ENCODE measurements at places on chromosomes 1 and 21. TPM values are rescaled to one million over a fixed set of nuclear protein-coding genes. Genes with fewer than 3 reads are reported as not detected.

DNA sequence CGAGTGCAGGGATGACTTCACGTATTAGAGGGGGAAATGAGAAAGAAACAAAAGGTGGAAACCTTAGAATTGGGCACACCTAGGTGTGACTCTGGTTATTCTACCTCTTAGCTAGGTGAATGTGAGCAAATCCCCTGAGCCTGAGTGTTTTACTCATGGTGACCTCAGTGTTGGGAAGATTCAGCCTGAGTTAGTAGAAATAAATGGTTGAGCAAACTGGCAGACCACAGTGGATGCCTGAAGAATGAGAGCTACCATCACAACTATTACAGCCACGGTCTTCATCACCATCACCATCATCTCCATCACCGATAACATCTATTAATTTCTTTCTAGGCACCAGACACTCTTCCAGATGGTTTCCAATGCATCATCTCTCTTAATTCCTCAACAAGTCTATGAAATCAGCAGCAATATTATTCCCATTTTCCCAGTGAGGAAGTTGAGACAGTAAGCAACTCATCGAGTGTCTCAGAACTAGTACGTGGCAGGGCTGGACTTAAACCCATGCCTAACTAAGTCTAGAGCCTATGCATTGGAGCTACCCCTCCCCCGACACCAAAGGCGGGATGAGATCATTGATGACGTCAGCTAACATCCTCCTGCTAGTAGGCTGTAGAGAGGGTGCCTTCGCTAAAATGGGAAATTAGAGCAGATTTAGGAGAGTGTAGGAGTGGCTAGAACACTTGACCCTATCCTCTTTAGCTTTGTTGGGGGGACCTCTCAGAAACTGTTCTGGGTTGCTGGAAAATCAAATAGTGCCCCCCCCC lies 7.9 kb upstream of the KAZN start:
- peaks cover 17% of the 10 kb centered on the region for H3K27me3 ChIP-seq
- H3K4me3 ChIP-seq, result no peak overlapping the region
- no peak for DNase-seq
- H3K27ac ChIP-seq, result no peak overlapping the region
- H3K4me1 ChIP-seq, result no peaks in the 10 kb centered on the region

- peaks cover 22% of the 10 kb centered on the region for H3K36me3 ChIP-seq
- no peak for DNase-seq
- H3K4me1 ChIP-seq, result peaks cover 48% of the 10 kb centered on the region
- H3K27me3 ChIP-seq, result no peaks in the 10 kb centered on the region
These were observed 1.1 kb downstream of the CHML start for GRCh38 chr1:241638909-241639622.

ELOVL1 gene
- total RNA-seq, result 58.4 TPM

GRCh38 chr21:38337793-38338192 lies 81.0 kb downstream of the KCNJ15 start:
- H3K27ac ChIP-seq, result no peak overlapping the region
- no peaks in the 10 kb centered on the region for H3K4me1 ChIP-seq
- H3K27me3 ChIP-seq, result no peaks in the 10 kb centered on the region
- H3K36me3 ChIP-seq, result no peaks in the 10 kb centered on the region
- no peak overlapping the region for H3K4me3 ChIP-seq

GRCh38 chr1:221720545-221720944 lies 21.3 kb downstream of the DUSP10 start:
- peaks cover 52% of the 10 kb centered on the region for H3K4me1 ChIP-seq
- no peak for DNase-seq
- H3K27ac ChIP-seq, result no peak overlapping the region
- H3K27me3 ChIP-seq, result peaks cover 6% of the 10 kb centered on the region
- peaks cover 38% of the 10 kb centered on the region for H3K36me3 ChIP-seq
- H3K4me3 ChIP-seq, result no peak overlapping the region

DNA sequence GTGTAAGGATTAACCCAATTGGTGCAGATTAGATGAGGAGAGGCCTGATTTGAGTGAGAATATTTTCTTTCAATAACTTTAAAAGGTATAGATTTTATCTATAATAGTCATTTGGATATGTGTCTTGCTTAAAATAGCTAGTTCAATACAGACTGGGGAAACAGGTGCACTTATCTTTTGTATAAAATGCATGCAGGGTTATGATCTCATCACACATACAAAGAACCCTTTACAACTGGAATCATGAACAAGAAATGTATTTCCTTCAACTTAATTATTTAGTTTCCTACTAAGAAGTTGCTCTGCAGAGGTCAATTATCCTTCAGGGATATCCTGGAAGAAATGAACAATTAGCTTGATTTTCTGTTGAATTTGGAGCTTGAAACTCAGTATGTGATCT lies 259.6 kb downstream of the PTBP2 start:
- H3K4me3 ChIP-seq, result no peak overlapping the region
- peaks cover 4% of the 10 kb centered on the region for H3K27me3 ChIP-seq
- no peaks in the 10 kb centered on the region for H3K36me3 ChIP-seq
- no peaks in the 10 kb centered on the region for H3K4me1 ChIP-seq
- no peak for DNase-seq

DNA sequence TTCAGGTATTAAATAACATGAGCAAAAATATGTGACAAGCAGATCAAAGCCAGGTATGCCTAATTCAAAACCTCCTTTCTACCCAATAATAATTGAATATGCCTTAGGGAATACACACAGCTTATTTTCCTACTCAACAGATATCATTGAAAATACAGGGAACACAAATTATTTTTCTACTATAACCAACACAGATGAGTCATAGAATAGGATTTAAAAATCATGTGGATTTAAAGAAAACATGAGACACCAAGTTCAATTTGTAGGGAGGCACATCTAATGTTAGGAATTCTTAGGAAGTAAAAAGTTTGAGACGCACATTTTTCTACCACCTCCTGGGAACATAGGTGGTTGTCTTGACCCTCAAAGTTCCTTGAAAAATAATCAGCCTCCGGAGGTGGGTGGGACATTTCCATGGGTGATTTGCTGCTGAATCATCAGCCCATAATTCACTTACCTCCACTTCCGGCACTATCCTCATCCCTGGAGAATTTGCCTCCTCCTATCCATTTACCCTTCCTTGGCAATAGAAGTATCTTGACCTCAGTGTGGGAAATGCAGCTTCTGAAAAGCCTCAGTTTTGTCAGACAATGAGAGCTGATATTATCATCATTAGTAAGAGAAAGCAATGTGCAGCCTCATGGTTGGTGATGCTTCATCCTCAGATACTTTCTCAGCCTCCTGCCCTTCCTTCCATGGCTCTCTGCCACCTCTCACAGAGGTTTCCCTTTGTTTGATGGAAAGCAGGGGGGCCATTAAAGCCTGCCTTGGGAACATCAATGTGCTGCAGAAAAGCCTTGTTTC lies 33.5 kb upstream of the RGS4 start:
- no peak overlapping the region for H3K27ac ChIP-seq
- DNase-seq, result no peak
- no peak overlapping the region for H3K4me3 ChIP-seq
- no peaks in the 10 kb centered on the region for H3K36me3 ChIP-seq
- no peaks in the 10 kb centered on the region for H3K4me1 ChIP-seq

GRCh38 chr1:225347123-225347683 lies 80.6 kb downstream of the LBR start:
- H3K4me1 ChIP-seq, result no peaks in the 10 kb centered on the region
- no peak for DNase-seq
- H3K27me3 ChIP-seq, result peaks cover 28% of the 10 kb centered on the region
- no peak overlapping the region for H3K4me3 ChIP-seq
- no peak overlapping the region for H3K27ac ChIP-seq

DNA sequence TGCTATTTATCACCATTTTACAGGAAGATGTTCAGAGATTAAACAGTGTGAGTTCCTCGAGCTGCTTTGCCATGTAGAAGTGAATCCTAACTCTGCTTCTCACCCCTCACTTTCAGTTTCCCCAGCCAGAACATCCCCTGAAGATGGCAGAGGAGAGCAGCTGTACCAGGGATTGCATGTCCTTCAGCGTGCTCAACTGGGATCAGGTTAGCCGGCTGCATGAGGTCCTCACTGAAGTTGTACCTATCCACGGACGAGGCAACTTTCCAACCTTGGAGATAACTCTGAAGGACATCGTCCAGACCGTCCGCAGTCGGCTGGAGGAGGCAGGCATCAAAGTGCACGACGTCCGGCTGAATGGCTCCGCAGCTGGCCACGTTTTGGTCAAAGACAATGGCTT lies 16.9 kb downstream of the TENT5C start:
- H3K4me1 ChIP-seq, result peaks cover 31% of the 10 kb centered on the region
- no peak for DNase-seq
- H3K4me3 ChIP-seq, result no peak overlapping the region
- H3K27me3 ChIP-seq, result peaks cover 7% of the 10 kb centered on the region
- peaks cover 11% of the 10 kb centered on the region for H3K36me3 ChIP-seq

GSTM2 gene
- 40.2 TPM for total RNA-seq

DNA sequence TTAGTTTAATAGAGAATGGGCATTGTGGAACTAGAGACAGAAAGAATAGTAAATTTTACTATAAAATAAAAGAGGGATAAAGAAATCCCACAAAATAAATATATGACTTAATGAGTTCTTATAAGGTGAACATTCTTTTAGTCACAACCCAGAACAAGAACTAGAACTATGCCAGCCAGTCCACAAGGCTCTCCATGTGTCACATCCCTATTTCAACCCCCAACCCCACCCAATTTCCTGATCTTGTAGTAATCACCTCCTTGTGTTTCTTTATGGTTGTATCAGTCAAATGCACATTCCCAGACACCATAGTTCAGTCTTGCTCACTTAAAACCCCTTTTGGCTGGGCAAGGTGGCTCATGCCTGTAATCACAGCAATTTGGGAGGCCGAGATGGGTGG lies 662.3 kb upstream of the CAMK1G start:
- no peaks in the 10 kb centered on the region for H3K4me1 ChIP-seq
- H3K4me3 ChIP-seq, result no peak overlapping the region
- DNase-seq, result no peak
- no peak overlapping the region for H3K27ac ChIP-seq
- no peaks in the 10 kb centered on the region for H3K36me3 ChIP-seq
- H3K27me3 ChIP-seq, result no peaks in the 10 kb centered on the region

GUCA2A gene
- not detected for total RNA-seq

GRCh38 chr21:14734191-14734590 lies 188.1 kb upstream of the SAMSN1 start:
- H3K27ac ChIP-seq, result no peak overlapping the region
- DNase-seq, result peak; percentile 5
- H3K36me3 ChIP-seq, result no peaks in the 10 kb centered on the region
- peaks cover 45% of the 10 kb centered on the region for H3K4me1 ChIP-seq
- no peak overlapping the region for H3K4me3 ChIP-seq

All from activated T-cell treated with anti-CD3 and anti-CD28 coated beads, Interleukin-2, amount 50 U/mL, for 72 hours (primary cell).